NCI-H345 (cell line): ENCODE measurements at places on chromosomes 2 and 18.

DNA sequence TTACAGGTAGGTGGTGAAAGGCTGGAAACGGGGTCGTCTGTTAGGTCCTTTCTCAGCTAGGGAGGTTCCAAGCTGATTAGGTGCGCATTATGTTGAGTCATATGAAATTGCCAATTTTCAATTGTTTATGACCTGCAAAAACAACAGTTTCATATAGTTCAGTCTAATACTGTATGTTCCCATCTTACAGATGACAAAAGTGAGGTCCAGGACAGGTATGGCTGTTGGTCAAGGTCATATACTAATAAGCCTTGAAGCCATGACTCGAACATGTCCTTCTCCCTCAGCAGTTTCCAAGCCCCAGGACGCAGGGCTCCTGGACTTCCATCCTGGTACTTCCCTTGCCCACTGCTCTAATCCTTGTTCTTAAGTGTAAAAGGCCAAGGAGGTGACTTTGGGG lies 81.7 kb upstream of the MCFD2 start:
- DNase-seq, result no peak

- no peak for DNase-seq
Measured at GRCh38 chr2:12271589-12271984, 445.1 kb upstream of the TRIB2 start.

DNA sequence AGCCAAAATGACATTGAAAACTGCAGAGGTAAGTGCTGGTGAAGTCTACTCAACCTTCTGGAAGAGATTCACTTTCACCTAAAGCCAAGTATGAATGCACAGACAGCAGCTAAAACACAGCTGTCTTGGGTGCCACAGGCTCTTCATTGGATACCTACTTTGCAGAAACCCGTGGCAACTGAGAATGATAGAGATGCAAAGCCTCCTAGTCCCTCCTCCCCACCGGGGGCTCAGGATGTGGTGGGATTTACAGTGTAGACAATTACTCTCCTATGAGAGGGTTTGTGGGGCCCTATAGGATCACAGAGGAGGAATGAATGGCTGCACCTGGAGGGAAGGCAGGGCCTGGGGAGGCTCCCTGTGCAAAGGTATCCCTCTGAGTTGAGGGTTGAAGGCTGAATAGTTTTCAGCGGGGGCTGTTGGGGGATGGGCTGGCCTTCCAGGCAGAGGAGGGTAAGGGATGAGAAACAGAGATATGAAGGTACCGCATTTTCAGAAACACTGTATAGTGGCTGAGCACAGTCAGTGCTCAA lies 131.6 kb downstream of the RNF144A start:
- no peak for DNase-seq

DNA sequence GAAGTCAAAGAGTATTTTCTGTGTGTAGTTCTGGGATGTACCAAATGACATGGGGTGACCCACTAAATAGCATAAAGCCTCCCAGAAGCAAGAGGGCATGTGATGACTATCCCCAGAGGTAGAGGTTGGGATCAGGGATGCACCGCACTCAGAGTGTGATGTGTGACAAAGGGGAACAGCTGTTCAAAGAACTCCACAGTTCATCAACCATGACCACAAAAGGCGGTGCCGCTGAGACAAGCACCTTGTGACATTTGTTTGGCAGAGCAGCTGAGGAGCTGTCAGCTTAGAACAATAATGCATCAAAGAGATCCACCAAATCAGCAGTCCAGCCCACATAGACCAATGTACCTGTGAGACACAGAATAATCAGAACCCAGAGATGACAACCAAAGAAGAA lies 81.3 kb downstream of the VWC2L start:
- peak; percentile 98 for DNase-seq

GRCh38 chr2:241882091-241882625 lies 12.6 kb downstream of the RTP5 start:
- peak; percentile 69 for DNase-seq

DNA sequence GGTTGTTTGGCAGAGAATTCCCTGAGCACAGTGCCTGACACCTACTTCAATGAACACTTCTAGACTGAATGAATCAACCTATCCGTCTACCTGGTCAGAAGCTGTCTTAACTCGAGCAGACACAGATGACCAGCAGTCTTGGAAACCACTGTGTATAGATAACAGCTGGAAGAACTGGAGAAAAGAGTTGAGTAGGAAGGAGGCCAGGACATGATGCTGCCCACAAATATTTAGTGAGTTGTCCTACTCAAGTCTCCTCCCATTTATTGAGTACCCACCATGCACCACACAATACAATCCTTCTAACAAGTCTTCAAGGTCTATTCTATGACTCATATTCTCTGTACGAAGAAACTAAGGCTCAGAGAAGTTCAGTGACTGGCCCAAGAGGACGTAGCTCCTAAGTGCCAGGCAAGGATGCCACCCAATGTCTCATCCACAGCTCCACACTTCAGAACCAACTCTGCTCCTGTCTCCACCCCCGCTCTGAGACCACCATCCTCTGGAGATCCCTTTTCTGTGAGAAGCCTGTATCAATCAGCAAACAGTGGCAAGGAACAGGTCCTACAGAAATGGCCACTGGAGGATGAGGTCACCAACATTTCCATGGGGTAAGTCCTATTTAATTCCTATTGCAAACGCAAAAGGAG lies 62.2 kb downstream of the GALNT14 start:
- DNase-seq, result no peak

- DNase-seq, result no peak
Measured at GRCh38 chr18:79884294-79884962, 67.0 kb downstream of the SLC66A2 start.

GRCh38 chr2:64711252-64711800 lies 57.6 kb upstream of the SERTAD2 start:
- DNase-seq, result no peak

- DNase-seq, result no peak
Measured at GRCh38 chr2:127134235-127134634, 27.3 kb upstream of the BIN1 start.

DNA sequence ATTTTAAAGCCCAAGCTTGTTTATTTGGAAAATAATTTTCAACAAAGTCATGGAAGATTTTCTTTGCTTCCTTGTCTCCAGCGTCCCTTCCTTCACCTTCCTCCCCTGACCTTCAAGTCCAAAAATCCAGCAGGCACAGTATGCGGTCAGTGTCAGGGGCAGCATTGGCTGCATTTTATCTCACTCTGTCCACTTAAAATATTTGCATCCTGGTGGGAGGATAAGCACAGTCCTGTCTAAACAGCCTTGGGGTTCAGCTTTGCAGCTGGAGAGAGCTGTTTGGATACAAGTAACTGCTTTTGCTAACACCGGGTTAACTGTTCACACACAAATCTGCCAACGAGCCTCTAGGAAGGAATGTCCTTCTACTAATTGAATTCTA lies 318.1 kb downstream of the PDE11A start:
- no peak for DNase-seq

DNA sequence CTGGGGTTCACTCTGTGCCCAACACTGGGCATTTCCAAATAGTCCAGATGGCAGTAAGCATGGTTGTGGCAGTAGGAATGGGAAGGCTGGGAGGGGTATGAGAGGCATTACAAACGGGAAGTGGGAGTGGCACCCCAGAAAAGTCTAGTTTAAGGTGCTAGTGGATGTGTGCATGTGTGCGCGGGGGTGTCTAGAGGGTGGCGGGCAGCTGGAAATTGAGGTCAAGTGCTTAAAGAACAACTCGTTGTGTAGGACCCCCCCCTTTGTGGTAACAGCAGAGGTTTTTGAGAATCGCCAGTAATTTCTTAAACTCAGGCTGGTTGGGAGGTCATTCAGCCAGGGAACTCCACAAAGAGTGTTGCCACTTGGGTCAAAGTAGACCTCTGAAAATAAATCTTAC lies 69.9 kb downstream of the RHBDD1 start:
- no peak for DNase-seq

GRCh38 chr18:79949697-79950487 lies 1.6 kb downstream of the SLC66A2 start:
- DNase-seq, result no peak

- no peak for DNase-seq
Measured at GRCh38 chr2:201406077-201406662, 45.1 kb downstream of the TRAK2 start.

DNA sequence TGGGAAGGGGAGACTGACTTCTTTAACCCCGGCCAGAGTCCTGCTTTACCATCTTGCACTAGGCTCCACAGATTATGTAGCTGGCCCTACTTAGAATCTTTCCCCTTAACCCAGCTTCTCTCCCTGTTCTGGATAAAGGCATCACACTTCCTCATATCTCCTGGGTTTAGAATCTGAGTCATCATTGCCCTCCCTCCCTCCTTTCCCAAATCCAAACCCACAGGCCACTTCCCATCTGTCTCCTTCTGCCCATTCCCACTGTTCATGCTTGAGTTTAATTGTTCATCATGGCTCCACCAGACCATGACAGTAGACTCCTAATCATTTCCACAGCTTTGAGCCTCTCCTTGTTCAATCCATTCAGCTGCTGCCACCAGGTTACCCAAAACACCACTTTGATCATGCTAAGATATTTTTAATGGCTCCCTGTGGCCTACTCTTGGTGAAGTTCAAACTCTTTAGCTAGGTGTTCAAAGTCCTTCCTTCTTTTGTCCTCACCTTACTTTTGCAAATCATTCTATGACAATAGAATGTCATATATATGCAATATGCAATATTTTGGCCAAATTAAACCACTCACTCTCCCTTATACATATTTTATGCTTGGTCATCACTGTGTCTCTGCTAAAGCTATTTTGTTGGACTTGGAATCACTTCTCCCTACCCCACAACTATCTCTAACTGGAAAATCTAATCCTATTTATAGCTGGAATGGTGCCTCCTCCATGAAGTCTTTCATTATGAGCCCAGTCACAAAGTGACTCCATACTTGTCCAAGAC lies 5.5 kb downstream of the PDE11A start:
- DNase-seq, result peak; percentile 60

DNA sequence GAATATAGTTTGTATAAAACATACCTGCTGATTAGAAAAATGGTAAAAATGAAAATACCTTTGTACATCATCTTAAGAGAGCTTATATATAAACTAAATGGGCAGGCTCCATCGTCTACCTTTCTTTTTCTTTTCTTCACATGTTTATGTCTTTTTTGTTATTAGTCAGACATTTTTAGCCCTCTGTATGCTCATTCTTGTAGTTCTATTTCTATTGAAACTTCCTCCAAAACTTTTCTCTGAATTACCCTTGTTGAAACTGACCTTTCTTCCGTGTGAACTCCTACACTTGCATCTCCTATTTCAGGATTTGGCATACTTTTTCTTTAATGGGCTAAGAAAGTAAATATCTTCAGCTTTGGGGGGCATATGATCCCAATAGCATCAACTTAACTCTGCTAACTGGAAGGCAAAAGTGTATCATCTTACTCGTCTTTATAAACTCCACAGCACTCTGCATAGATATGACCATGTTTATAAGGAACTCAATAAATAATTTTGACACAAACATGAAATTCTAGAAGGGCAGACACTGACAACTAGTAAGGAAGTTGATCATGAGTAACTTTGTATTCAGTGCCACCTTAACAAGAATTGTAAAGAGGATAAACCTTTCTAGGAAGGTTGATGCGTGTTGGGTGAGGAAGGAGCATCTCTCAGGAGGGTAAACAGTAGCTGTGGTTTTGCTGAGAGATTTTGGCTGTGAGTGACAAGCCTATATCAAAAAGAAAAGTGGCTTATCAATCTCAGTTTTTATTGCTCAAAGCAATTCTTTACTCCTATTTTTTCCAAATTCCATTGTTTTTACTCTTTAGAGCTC lies 127.6 kb downstream of the PIK3C3 start:
- DNase-seq, result no peak

GRCh38 chr2:240247241-240247867 lies 106.9 kb upstream of the OTOS start:
- no peak for DNase-seq

DNA sequence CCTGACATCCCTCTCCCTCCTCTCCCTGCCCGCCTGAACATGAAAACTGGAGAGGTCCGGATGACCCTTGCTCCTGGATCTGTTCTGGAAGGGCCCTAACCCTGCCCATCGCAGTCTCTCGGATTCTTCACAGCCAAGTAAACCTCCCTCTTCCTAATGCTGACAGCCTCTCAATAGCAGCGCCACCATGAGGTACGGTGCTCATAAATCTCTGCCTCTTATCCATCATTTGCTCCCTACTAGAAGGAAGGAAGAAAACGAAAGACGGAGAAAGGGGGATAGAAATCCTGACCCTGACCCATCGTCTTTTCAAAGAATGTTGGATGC lies 257.9 kb downstream of the BCL11A start:
- no peak for DNase-seq
